Left ventricle myocardium superior (tissue), 1 donor: ENCODE measurements at places on chromosomes 6 and 20. TPM values are rescaled to one million over a fixed set of nuclear protein-coding genes. Genes with fewer than 3 reads are reported as not detected.

DNA sequence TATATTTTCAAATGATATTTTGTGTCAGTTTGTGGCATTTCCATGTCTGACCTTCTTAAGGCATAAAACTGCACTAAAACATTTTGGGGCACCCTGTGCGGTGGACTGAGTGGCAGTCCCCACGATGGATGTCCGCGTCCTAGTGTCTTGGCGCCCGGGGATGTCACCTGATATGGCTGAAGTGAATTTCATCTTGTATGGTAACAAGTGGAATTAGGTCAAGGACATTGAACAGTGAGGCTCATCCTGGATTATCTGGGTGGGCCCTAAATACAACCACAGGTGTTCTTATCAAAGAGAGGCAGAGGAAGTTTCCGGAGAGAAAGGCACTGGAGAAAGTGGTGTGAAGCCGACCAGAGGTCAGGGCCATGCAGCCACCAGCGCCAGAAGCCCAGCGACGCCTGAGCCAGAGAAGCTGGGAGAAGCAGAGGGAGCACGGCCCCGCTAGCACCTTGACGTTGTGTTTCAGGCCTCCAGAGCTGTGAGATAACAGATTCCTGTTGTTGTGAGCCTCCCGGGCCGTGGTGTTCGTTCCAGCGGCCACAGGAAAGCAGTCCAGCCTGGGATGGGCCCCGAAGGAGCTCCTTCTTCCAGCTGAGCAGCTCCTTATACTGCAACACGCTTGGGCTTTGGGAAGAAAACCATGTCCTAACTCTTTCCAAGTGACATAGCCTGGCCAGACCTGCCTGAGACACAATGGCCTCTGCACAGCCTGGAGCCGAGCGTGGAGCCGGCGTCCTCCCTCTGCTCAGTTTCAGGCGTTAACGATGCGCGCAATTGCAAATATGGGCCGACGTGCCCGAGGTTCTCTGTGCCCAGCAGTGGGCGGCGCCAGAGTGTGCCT lies 22.5 kb downstream of the THBS2 start:
- peak; percentile 24 for DNase-seq

DNA sequence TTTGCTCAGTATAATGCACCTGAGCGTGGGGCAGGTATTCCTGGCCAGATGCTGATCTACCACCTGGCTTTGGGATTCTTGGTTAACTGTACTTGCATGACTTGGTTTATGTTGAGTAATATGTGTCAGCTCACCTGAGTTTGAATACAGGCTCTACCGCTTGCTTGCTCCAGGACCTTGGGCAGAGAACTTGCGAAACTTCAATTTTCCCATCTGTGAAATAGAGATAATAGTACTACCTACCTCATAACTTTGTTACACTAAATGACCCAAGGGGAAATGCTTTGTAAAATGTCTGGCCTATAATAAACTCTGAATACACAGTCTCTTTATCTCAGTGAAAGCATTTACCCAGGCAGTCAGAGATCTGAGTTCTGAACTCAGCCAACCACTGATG lies 51.8 kb downstream of the SCAND1 start:
- no peak for DNase-seq

DNA sequence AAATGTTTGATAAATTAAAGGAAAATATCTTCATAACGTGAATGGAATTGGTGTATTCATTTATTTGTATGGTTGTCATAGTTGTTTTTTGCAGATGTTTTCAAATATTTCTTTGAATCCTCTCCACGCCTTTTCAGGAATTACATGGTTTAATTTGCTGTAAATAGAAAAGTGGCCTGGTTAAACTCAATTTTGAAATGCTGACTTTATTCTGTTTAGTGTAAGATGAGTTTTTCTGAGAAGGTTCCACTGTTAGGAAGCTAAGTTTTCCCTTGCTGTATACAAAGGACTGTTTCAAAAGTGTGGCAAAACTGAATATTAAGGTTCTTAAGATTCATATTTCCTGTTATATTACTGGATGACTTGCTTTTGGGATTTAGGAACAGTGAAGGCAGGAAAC lies 503 bp upstream of the ZC2HC1B start:
- no peak for DNase-seq

- no peak for DNase-seq
Observed at GRCh38 chr6:150324044-150324443, 44.8 kb upstream of the IYD start.

DNA sequence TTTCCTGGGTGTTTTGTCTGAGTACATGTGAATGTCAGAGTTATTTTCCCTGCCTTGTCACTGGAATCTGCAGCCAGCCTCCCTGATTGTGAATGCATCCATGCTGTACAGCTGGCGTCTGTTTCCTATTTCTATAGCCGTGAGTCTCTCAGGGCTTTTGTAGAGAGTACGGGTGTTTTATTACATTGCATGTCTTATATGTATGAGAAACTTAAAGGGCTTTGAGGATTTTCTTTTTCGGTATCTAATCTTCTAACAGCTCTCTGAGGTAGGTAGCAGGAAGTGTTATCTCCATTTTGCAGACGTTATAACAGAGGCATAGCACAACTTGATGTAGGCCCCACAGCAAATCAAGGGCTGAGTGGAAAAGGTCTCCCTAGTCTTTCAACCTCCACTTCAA lies 272.9 kb downstream of the PRL start:
- DNase-seq = no peak

GRCh38 chr20:11582060-11582459 lies 335.6 kb upstream of the BTBD3 start:
- DNase-seq = no peak

GRCh38 chr20:3378138-3378537 lies 29.3 kb downstream of the DNAAF9 start:
- DNase-seq = no peak

- DNase-seq = no peak
Observed at GRCh38 chr6:79076160-79076559, 1.9 kb downstream of the PHIP start.

DNA sequence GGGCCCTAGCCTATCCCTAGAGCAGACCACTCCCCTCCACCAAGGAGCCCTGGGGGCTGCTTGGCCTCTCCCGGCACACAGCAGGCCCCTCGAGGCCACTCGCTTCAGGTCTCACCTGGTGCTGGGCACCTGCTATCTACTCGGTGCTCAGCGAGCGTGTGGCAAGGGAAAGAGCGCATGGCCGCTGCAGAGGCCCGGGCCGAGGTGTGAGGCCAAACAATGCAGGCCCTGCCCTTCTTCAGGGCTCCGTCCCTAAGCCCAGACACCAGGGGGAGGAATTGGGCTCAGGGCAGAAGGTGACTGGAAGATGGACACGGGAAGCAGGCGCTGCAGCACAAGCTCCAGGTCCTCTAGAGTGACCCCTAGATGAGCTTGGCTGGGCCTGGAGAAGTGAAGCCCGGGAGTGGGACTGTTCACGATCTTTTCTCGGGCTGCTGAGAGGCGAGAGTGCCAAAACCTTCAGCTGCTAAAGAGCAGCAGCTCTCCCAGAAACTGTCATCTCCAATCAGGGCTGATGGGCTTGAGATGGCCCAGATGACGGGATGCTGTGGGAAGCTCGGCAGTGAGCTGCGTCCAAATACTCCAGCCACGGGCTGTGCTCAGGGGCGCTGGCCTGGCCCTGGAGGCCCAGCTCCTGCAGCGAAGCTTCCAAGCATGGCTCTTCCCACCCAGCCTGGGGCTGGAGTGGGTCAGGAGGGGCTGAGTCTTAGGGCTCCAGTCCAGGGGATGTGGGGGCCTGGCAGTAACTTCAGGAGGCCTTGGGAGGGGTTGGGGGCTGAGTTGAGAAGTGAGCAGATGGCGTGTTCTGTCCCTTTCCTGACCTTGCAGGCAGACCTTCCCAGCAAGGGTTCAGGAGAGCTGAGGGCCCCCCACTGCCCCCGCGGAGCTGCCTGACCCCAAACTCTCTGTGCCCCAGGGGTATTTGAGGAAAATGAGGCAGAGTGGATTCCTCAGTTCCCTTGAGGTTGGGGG lies 43.7 kb downstream of the APCDD1L start:
- DNase-seq = peak; percentile 80

DNA sequence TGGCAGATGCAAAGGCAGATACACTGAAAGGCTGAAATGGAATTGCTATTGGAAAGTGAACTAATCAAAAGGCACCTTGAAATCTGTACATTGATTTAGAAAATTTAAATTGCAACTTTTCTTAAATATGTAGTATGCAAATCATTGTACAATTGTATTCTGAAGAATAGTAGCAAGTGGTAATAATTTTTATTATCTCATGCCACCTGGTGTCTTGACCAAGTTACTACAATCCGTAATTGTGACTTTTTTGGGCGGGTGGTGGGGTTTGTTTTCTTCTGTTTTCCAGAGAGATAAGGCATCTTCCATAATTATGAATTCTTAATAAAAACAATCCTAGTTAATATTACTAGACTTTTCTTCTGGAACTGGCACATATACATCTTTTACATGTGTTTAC lies 12.5 kb upstream of the BCKDHB start:
- no peak for DNase-seq

DNA sequence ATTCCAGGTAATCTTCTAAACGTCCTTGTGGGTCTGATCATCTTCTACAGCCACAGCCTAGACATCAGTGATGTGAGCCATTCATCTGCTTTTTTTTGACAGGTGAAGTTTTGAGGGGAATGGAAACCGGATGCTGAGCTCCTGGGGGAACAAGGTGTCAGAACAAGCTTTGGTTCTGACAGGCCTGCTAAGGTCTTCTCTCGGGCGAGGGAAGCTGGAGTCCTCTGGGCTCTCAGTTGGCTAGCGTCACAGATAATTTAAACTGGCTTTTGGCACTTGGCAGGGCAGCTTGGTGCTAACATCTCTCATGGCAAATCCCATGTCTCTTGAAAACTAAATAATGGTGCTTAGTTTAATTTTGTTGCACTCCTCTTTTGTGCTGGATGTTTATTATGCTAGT lies 8.4 kb upstream of the AIG1 start:
- DNase-seq = no peak

DNA sequence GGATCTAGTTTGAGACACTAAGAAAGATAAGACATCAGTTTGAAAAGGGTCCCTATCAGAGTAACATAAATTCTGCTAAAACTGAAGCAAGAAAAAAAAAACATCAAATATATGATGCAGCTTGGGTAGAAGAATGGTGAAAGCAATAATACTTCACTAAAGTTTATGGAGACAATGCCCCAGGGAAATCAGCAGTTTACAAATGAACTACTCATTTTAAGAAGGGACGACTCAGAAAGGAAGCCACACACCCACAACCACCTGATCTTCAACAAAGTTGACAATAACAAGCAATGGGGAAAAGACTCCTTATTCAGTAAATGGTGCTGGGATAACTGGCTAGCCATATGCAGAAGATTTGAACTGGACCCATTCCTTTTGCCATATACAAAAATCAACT lies 143.5 kb downstream of the TPBG start:
- no peak for DNase-seq

Gene MAD2L1BP
- 28.3 TPM for total RNA-seq

Gene PRPH2
- 0.47 TPM for total RNA-seq

Gene HLA-DRA
- total RNA-seq = 109 TPM

Gene PNPLA1
- not detected for total RNA-seq

Gene SLC22A16
- not detected for total RNA-seq

Gene MYH7B
- total RNA-seq = 297 TPM

Gene DPPA5
- not detected for total RNA-seq

Gene LCA5
- total RNA-seq = 2.4 TPM

Gene FILIP1
- total RNA-seq = 156 TPM

Gene MEP1A
- not detected for total RNA-seq

Gene MYCT1
- 15.3 TPM for total RNA-seq
